Central memory CD8-positive, alpha-beta T cell (primary cell): ENCODE measurements at places on chromosomes 2 and 18.
A peak's percentile ranks its signal among the peaks of the same experiment; 100 is the strongest.

GRCh38 chr2:173264603-173265366, 89.9 kb upstream of the CDCA7 start:
- DNase-seq = no peak
- H3K4me1 ChIP-seq = peaks cover 10% of the 10 kb centered on the region
- no peaks in the 10 kb centered on the region for H3K27me3 ChIP-seq
- peak overlapping the region; percentile 64 for H3K4me3 ChIP-seq
- H3K27ac ChIP-seq = peak overlapping the region; percentile 14

DNA sequence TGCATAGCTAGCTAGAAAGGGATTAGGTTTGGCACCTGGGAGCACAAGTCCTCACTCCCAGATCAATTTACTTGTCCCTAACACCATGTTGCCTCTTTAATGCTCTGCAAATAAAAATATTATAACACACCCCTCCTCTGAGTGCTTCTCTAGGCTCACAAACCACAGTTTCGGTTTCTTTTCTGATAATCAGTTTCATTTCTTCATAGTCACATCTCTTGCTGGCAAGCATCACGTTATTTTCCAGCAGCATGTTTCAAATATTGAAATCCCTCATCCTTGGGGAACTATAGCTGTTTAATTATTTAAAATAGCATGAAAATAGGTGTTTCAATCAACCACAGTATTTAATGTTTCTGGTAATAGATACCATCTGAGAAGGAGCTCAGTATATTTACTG, 13.9 kb upstream of the SMCHD1 start:
- H3K27ac ChIP-seq = peak overlapping the region; percentile 98
- DNase-seq = no peak
- H3K27me3 ChIP-seq = no peaks in the 10 kb centered on the region
- peaks cover 8% of the 10 kb centered on the region for H3K36me3 ChIP-seq
- peak overlapping the region; percentile 73 for H3K4me3 ChIP-seq
- peaks cover 46% of the 10 kb centered on the region for H3K4me1 ChIP-seq

GRCh38 chr2:192735447-192735846, 540.7 kb upstream of the TMEFF2 start:
- H3K27me3 ChIP-seq = no peaks in the 10 kb centered on the region
- no peak overlapping the region for H3K27ac ChIP-seq
- no peak overlapping the region for H3K4me3 ChIP-seq
- H3K36me3 ChIP-seq = no peaks in the 10 kb centered on the region
- no peak for DNase-seq

DNA sequence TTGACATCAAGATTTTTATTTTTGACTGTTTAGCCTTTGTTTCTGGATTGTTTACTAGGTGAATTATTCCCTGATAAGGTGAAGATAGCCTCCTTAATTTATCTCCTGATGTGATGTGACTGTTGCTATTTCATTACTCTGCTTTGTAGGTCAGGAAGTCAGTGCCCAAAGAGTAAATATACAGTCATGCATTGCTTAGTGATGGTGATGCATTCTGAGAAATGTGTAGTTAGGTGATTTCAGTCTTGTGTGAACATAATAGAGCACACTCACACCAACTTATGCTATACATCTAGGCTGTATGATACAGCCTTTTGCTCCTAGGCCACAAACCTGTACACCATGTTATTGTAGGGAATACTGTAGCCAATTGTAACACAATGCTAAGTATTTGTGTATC, 102.4 kb upstream of the THUMPD2 start:
- no peak overlapping the region for H3K4me3 ChIP-seq
- DNase-seq = no peak
- peaks cover 19% of the 10 kb centered on the region for H3K27me3 ChIP-seq
- H3K36me3 ChIP-seq = no peaks in the 10 kb centered on the region
- no peak overlapping the region for H3K27ac ChIP-seq

DNA sequence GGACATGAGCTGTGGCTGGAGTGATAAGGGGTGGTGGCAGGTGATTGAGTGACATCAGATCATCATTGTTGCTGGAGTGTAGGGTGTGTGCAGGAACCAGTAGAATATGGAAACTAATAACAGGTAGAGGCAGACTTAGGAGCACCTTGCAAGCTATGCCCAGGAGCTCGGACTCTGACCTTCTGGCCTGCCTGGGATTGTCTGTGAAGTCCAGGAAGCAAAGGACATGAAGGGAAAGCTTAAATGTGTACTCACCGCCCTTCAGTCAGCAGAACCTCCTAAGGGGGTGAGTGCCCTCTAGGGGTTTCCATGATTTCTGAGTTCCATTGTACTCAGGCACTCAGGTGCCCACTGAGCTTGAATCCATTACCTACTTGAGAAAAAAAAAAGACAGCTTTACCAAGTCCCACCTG, 104.2 kb downstream of the CRIM1 start:
- H3K4me3 ChIP-seq = no peak overlapping the region
- H3K4me1 ChIP-seq = no peaks in the 10 kb centered on the region
- no peaks in the 10 kb centered on the region for H3K27me3 ChIP-seq
- H3K36me3 ChIP-seq = no peaks in the 10 kb centered on the region
- H3K27ac ChIP-seq = no peak overlapping the region

GRCh38 chr18:33755931-33756560, 178.0 kb downstream of the ASXL3 start:
- H3K4me1 ChIP-seq = no peaks in the 10 kb centered on the region
- DNase-seq = no peak
- no peaks in the 10 kb centered on the region for H3K36me3 ChIP-seq
- H3K27ac ChIP-seq = no peak overlapping the region
- no peak overlapping the region for H3K4me3 ChIP-seq

- H3K4me1 ChIP-seq = peaks cover 23% of the 10 kb centered on the region
- no peak overlapping the region for H3K27ac ChIP-seq
- H3K4me3 ChIP-seq = no peak overlapping the region
- H3K36me3 ChIP-seq = peaks cover 47% of the 10 kb centered on the region
Measured at GRCh38 chr2:197113275-197113711, 186.8 kb upstream of the PGAP1 start.

GRCh38 chr2:172693037-172693436, 42.6 kb upstream of the RAPGEF4 start:
- H3K27me3 ChIP-seq = peaks cover 78% of the 10 kb centered on the region
- no peak overlapping the region for H3K27ac ChIP-seq
- H3K4me1 ChIP-seq = peaks cover 6% of the 10 kb centered on the region
- no peaks in the 10 kb centered on the region for H3K36me3 ChIP-seq
- H3K4me3 ChIP-seq = no peak overlapping the region

DNA sequence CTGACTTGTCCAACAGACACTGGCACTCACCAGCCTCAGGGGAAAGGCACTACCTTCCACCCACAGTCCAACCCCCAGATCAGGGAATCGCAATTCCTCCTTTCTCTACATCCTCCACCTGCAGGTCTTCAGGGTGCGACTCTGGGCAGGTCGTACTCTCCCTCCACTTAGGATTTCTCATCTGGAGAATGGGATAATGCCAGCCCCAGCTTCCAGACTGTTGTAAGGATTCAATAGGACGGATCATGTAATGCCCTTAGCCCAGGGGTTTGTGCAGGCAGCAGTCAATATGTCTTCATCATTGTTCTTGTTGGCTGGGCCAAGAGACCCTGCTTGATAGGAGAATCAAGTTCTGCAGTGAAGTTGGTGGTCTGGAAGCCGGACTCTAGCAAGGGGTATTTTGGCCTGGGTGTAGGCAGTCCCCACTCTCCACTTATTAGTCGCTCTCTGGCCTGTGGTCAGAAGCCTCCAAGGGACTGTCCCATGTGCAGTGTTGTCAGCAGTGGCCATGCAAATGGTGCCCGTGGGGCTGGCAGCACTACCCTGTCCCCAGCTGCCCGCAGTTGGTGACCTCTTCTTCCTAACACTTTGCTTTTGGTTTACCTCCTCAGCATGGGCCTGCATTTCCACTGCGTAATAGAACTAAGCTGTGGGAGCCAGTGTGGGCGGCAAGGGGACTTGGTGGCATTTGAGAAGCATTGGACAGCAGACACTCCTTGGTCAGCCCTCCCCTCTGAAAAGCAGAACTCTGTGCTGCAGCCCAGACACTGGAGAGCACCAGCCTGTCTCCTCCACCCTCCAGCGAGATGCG, 172.4 kb upstream of the HS6ST1 start:
- H3K4me1 ChIP-seq = no peaks in the 10 kb centered on the region
- peaks cover 45% of the 10 kb centered on the region for H3K27me3 ChIP-seq

DNA sequence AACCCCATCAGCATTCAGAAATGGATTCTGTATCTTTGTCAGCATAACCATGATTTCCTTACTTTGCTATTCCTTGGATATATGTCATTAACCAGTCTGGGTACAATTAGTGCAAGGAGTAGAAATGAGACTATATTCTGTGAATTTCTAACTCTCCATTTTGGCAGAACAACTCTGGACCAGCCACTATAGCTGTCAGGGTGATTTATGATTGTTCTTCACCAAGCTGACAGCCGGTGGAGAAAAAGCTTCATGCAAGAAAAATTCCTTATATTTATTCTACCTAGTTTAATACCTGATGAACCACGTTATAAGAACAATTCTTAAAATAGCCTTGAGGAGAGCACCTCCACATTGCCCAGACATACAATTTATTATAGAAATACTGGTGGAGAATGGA, 431.2 kb upstream of the TCF4 start:
- no peak overlapping the region for H3K27ac ChIP-seq
- no peaks in the 10 kb centered on the region for H3K27me3 ChIP-seq

DNA sequence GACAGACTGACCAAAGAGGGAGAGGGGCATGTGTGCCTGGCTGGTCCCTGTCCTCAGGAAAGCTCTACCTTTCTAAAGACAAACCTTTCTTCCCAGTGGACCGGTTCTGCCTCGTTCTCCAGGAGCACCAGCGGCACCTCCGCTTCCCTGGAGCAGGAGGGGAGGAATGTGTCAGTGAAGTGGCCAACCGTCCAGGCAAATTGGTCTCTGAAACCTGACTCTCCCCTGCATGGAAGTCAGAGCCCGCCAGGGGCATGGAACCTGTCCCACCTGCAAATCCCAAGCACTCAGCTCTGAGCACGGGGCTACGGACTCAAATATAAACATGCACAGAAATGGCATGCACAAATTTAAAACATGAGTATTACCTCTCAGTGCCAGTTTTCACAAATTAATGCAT, 62.9 kb downstream of the COL6A3 start:
- no peak overlapping the region for H3K27ac ChIP-seq
- no peaks in the 10 kb centered on the region for H3K36me3 ChIP-seq
- no peaks in the 10 kb centered on the region for H3K27me3 ChIP-seq
- no peaks in the 10 kb centered on the region for H3K4me1 ChIP-seq
- H3K4me3 ChIP-seq = no peak overlapping the region

GRCh38 chr2:19216676-19217602, 141.5 kb downstream of the OSR1 start:
- no peak overlapping the region for H3K4me3 ChIP-seq
- peaks cover 1% of the 10 kb centered on the region for H3K36me3 ChIP-seq
- no peak for DNase-seq
- H3K4me1 ChIP-seq = no peaks in the 10 kb centered on the region
- H3K27ac ChIP-seq = no peak overlapping the region
- no peaks in the 10 kb centered on the region for H3K27me3 ChIP-seq

DNA sequence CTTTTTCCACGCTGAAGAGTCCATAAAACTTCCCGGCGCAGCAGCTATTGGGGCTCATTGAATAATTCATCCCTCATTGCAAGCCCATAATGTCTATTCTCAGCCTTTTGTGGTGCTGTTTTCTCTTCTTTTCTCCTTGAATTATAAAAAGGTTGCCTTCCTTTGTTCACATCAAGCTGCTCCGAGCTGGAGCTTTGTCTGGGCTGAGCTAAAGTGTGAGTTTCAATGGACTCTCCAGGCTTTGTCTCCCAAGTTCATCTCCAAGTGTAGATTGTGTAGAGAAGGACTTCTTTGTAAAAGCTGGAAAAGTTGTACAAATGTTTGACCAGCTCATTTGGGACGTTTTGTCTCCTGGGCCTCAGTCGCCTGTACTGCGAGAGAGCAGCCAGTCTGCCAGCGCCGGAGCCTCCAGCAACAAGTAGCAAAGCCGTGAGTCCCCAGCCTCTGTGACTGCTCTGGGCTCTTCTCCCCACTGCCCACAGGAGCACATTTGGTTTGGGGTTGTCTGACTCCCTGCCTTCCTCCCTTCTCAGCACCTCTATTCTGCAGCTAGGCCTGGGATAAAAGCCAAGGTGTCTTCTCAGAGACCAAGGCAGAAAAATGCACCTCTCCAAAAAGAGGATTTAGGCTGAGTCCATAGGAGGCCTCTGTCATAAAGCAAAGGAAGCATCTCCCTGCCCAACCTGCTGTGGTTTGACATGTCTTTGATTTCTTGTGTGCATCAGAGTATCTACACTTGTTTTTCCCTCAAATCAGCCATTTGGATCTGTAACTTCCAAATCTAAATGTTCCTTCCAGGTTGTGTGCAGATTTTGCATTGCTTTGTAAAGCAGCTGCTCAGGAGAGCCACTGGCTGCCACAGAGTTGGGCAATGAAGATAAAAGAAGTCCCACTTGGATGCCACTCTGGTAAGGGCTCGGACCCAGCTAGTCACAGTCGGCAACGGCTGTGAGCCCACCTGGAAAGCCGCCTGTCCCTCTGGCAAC, 6.4 kb downstream of the PAX3 start:
- peaks cover 12% of the 10 kb centered on the region for H3K4me1 ChIP-seq
- H3K27me3 ChIP-seq = peaks cover 100% of the 10 kb centered on the region
- no peak for DNase-seq
- no peak overlapping the region for H3K27ac ChIP-seq
- H3K4me3 ChIP-seq = no peak overlapping the region

- H3K36me3 ChIP-seq = no peaks in the 10 kb centered on the region
- no peak overlapping the region for H3K4me3 ChIP-seq
- no peak overlapping the region for H3K27ac ChIP-seq
- peaks cover 9% of the 10 kb centered on the region for H3K27me3 ChIP-seq
Measured at GRCh38 chr2:71611781-71612527, 158.6 kb downstream of the DYSF start.

DNA sequence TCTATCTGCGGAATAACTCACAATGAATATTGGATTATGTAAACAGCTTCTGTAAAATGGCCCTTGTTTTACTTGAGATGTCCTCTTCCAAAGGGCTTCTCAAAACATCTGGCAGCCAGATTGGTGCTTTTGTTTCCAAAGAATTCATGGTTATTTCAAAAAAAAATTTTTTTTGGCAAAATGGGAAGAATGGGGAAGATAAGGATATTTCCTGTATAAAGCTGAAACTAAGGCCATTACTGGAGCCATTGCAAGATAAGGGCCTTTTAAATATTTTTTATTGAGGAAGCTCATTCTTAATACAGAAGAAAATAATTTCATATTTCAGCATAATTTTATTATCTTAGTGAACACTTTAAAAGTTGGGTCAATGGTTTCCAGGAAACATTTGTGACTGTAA, 259.1 kb downstream of the GALNT13 start:
- no peak overlapping the region for H3K27ac ChIP-seq
- H3K27me3 ChIP-seq = no peaks in the 10 kb centered on the region
- no peak overlapping the region for H3K4me3 ChIP-seq

DNA sequence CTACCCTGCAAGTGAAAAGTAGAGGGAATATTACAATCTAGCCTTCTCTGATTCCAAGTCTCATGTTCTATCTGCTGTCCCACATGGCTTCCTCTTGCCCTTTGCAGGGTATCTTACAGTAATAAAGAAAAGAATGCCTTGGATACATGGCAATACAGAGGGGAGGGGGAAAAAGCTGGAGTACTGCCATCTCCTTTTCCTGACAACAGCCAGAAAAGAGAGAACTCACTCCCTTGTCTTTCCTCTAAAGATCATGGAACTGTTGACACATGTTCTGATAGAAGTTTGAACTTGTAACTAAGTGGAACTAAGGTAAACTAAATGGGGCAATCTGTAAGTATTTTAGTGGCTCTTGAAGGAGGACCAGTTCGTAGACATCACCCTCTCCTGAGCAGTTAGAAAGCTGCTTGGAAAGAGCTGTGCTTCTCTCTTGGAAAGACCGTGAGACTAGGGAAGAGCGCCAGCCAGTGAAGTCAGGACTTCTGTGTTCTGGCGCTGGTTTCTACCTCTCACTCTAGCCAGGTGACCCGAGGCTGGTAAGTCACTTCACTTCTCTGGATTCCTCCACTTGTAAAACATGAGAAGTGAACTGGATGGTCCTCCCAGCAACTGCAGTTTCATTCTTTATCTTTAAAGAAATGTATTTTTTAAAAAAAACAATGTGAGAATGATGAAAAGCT, 242.3 kb upstream of the FOSL2 start:
- no peaks in the 10 kb centered on the region for H3K27me3 ChIP-seq
- no peaks in the 10 kb centered on the region for H3K4me1 ChIP-seq
- peaks cover 1% of the 10 kb centered on the region for H3K36me3 ChIP-seq
